GM12878 (cell line): ENCODE measurements at places on chromosomes 6 and 20. TPM values are rescaled to one million over a fixed set of nuclear protein-coding genes. Genes with fewer than 3 reads are reported as not detected.

The LRRC73 gene
- 0.13 and 0.19 TPM in 2 replicates for total RNA-seq

DNA sequence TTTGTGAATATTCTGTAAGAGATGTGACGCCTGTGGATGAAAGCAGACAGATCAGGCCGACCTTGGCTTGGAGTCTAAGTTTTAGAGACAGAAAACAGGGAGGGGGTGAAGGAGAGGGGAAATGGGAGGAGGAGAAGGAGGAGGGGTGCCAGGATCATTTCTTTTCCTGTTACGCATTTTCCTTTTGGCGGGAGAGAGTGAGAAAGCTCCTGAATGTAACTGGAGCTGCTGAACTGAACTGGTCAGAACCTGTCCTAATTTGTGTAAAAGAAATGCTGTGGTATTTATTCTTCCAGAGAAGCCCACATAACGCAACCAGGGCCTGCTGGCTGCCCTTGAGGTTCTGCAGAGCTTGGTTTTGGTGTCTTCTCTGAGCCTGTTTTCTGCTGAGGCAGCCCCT lies 41.9 kb downstream of the UTRN start:
- H3K4me3 ChIP-seq = no peak overlapping the region
- no peak for DNase-seq
- H3K27ac ChIP-seq = no peak overlapping the region
- H3K27me3 ChIP-seq = no peaks in the 10 kb centered on the region; the same call in 1 of the 2 replicates

DNA sequence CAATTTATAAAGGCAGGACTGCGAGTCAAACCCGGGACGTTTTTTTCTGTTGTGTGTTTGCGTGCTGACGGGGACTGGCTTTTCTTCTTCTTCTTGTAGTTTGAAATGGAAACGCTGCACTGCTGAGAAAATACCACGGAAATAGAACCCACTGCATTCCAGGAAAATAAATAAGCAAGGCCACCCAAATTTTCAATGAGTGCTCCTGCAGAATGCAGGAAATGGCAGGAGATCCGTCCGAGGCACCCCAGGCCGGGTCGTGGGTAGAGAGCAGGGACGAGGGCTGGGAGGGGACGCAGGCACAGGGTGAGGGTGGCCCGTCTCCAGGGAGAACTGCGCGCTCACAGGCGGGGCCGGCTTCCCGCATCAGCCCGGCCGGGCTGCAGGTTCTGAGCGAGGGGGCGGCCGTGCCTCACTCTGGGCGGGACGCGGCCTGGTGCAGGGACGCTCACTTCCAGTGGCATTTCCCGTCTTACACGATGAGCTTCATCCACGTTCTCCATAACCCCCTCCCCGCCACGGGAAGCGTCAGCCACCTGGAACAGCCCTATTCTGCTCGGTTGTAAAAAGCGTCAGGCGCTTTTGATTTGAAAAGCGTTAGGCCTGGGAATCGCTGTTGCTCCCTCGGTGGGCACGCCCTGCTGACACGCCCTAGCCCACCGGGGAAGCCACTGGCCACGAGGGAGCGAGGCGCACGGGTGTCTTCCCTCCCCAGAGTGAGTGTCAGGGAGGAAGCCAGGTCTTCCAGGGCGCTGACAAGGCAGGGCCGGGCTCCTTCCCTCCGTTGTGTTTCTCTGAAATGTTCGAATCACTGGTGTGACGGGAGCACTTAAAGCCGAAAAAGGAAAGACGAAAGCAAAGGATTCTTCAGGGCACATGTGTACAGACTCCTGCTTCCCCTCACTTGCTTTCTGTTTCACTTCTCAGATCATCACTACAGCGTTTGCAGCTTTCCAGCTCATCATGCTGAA lies 17.9 kb upstream of the EXOC2 start:
- H3K4me1 ChIP-seq = peaks cover 8% of the 10 kb centered on the region
- H3K27me3 ChIP-seq = no peaks in the 10 kb centered on the region
- no peaks in the 10 kb centered on the region for H3K36me3 ChIP-seq

GRCh38 chr6:169450097-169450496 lies 196.5 kb upstream of the THBS2 start:
- no peak overlapping the region for H3K4me3 ChIP-seq
- DNase-seq = no peak
- H3K27ac ChIP-seq = no peak overlapping the region
- no peaks in the 10 kb centered on the region for H3K4me1 ChIP-seq

DNA sequence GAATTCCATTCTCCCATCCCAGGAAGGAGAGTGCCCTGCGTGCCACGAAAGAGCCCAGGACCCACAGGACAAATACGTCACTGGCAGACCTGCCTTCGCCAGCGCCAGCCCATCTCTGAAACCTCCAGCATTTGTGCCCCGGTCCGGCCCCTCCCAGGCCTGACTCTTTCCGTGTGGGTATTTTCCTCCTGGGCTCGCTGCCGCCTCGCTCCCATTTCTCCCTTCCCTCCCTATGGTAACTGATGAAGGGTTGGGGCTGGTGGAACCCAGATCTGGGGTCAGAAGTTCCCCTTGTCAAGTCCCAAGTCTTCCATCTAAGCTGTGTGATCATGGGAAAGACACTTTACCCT lies 208.5 kb downstream of the LRFN2 start:
- no peaks in the 10 kb centered on the region for H3K27me3 ChIP-seq
- H3K36me3 ChIP-seq = no peaks in the 10 kb centered on the region
- no peak overlapping the region for H3K27ac ChIP-seq
- no peak overlapping the region for H3K4me3 ChIP-seq

DNA sequence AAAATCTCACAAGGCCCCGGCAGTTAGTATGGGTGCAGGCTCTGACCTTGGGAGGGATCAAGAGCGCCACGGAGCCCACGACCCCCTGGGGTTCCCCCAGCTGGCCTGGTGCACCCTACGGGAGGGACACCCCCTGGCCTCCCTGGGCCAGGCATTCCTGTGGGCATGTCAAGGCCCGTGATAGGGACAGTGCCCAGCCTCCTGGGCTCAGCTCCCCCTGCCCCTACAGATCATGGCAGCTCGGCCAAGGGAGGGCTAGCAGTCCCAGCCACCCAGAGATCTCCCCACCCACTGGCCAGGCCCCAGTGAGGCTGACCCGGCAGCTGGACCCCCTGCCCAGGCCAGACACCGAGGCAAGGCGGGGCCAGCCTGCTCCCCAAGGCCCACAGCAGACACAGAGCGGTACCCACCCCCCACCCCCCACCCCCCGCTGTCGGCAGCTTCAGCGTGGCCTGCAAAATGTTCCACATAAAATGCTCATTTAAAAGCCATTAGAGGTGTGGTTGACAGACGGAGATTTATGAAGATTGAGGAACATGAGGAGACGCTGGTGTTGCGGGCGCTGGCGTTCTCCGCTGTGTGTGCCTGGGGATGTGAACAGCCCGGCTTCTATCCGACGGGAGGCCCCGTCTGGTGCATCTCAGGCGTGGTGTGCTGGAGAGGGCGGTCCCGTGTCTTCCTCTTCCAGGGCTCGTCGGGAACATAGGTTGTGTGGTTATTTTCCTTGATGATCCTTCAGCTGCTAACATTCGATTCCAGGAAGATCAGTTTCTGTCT lies 188.5 kb downstream of the TAF4 start:
- no peak overlapping the region for H3K4me3 ChIP-seq
- no peaks in the 10 kb centered on the region for H3K4me1 ChIP-seq
- H3K27ac ChIP-seq = no peak overlapping the region

DNA sequence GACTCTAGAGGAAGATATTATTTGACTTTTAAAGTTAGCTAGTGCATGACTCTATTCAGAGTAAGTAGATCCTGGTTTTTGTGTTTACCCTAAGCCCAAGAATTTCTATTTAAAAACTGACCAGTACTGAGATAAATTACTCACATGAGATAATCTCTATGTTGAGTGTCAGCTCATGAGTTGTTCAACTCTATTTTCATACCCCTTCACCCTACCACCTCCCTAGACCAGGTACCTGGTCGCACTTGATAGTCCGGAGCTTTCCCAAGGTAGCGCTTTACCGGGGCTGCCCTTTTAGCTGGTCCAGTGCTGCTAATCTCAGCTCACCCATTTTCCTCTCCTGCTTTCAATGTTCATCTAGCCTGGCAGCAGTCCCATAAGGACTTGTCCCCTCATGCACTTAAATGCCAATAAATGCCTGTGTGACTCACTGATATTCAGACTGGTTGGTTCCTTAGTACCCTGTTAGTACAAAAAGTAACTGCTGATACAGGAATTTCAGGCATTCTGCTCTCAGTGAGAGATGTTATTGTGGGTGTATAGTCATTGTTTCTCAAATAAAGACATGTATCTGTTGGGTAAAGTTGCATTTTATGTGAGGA lies 503.9 kb downstream of the ADGRB3 start:
- no peak overlapping the region for H3K27ac ChIP-seq
- no peaks in the 10 kb centered on the region for H3K27me3 ChIP-seq
- no peak overlapping the region for H3K4me3 ChIP-seq
- no peak for DNase-seq

DNA sequence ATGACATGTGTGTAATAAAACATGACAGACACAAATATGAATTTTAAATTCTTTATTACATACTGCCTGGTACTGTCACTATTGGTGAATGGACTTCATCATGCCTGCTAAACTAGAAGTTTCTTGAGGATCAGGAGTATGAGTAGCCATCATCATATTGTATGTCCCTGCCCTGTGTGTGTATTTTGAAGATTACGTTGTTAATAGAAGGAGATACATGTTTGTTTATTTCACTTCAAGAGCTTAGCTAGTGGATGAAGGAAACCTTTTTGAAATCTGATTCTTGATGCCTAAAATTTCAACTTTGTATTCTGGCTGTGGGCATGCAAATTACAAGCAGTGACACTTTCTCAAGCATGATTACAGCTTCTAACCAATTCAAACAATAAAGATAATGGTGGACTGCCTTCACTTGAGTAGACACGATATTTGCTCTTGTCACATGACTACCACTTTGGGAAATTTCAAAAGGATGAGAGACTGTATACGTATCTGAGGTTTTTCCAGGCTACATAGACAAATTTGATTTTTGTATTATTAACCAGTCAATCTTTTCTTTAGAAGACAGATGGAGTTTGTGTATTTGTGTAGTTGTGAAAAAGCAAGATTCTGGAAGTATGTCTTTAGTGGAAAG lies 3.5 kb downstream of the TBPL1 start:
- peaks cover 11% of the 10 kb centered on the region for H3K4me1 ChIP-seq
- H3K27ac ChIP-seq = no peak overlapping the region
- H3K27me3 ChIP-seq = no peaks in the 10 kb centered on the region
- H3K4me3 ChIP-seq = peak overlapping the region; percentile 88; the same call in 1 of the 2 replicates
- H3K36me3 ChIP-seq = no peaks in the 10 kb centered on the region

DNA sequence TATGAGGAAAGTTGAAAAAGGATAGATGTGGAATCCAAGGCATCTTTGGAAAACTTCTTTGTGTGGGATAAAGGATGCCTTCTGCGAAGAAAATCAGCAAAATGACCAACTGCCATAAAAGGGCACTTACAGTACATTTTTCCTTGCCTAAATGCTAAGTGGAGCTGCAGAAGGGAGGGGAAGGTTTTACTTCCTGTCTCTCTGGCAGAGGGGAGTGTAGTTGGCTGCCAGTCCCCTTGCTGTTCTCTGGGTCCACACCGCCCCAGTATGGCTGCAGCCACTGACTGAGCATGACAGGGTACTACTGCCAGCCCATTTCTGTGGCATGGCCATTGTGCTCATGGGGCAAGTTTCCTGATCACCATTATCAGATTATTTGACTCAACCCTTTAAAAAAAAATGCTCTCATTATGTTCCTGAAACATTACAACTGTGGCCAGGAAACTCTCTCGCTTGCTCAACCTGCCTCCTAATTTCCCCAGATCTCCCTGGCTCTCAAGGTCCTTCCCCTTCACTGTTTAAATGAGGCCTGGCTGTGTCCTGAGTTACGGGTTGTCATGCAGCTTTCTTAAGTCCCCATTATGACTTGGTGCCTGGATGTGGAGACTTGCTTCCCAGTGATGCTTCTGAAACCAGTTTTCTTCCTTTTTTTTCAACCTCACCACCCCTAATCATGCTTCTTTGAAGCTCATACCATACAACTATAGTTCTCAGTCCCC lies 34.5 kb upstream of the FAM184A start:
- no peaks in the 10 kb centered on the region for H3K4me1 ChIP-seq
- H3K27ac ChIP-seq = no peak overlapping the region
- H3K4me3 ChIP-seq = no peak overlapping the region
- DNase-seq = no peak
- no peaks in the 10 kb centered on the region for H3K36me3 ChIP-seq
- H3K27me3 ChIP-seq = no peaks in the 10 kb centered on the region

DNA sequence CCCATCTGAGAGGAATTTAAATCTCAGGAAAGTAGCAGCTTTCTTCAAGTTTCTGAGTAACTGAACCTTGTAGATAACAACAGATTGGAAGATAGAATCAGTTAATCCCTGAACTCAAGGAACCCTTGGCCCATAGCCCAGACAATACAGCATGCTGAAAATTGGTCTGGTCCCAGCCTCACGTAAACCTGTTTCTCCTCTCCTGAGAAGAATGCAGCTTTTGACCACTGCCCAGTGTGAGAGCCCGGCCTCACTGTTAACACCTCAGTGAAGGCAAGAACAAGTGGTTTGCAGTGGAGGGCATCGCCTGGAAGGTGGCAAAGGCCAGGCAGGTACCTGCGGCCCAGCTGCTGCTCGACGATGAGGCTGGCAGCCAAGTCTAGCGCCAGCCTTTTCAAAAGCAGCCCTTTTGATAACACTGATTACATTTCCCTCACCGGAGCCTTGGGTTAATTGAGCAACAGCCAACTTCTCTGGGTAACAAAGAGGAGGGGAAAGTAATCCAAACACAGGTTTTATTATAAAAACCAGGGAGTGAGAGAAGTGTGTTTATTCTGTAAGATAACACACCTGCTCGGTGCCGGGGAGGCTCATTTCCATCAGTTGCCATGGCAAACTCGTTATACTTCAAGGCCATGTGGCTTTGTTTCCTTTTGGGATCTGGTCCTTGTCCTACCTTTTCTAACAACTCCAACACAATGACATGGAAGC lies 54.0 kb downstream of the TRAF3IP2 start:
- H3K27ac ChIP-seq = no peak overlapping the region
- H3K4me1 ChIP-seq = no peaks in the 10 kb centered on the region
- H3K36me3 ChIP-seq = no peaks in the 10 kb centered on the region; the same call in 1 of the 2 replicates
- H3K4me3 ChIP-seq = no peak overlapping the region
- DNase-seq = no peak
- no peaks in the 10 kb centered on the region for H3K27me3 ChIP-seq

DNA sequence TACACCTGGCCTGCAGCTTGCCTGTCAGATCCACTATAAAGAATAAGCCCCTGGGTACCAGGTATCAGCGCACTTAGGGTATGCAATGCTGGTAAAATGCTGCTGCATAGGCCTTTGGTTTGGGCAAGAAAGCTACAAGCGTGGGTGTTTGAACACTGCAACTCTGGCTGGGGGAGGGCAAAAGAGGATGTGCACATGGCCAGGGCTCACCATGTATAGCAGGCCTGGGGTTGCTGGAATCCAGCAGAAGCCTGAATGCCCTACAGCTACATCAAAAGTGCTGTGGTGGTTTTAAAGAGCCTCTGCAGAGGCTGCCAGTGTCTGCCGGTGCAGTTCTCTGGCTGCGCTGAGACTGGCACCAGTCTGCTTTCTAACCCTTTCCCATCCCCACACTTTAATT lies 51.7 kb downstream of the UQCC1 start:
- no peaks in the 10 kb centered on the region for H3K27me3 ChIP-seq
- H3K36me3 ChIP-seq = peaks cover 20% of the 10 kb centered on the region
- DNase-seq = no peak
- no peaks in the 10 kb centered on the region for H3K4me1 ChIP-seq
- H3K4me3 ChIP-seq = no peak overlapping the region
- no peak overlapping the region for H3K27ac ChIP-seq
